ENCODE measurements at places on chromosomes 4 and X. TPM values are rescaled to one million over a fixed set of nuclear protein-coding genes. Genes with fewer than 3 reads are reported as not detected.

The TRMT10A gene
- 0.90 TPM for total RNA-seq

The PDLIM5 gene
- 21.6 TPM for total RNA-seq

The KLB gene
- 0.06 TPM for total RNA-seq

The PCSK1N gene
- 4.9 TPM for total RNA-seq

The FAM236A gene
- not detected for total RNA-seq

The AIFM1 gene
- total RNA-seq: 4.9 TPM

The CLOCK gene
- 3.7 TPM for total RNA-seq

The KIAA1210 gene
- total RNA-seq: not detected

The SLITRK4 gene
- total RNA-seq: not detected

The TEX13B gene
- not detected for total RNA-seq

The ADGRG4 gene
- not detected for total RNA-seq

The PRR32 gene
- total RNA-seq: not detected

The DMRTC1B gene
- total RNA-seq: 1.00 TPM

The RNF150 gene
- total RNA-seq: not detected

The FDCSP gene
- total RNA-seq: not detected

The TASL gene
- 0.22 TPM for total RNA-seq

The GRK4 gene
- total RNA-seq: 1.3 TPM

Data from CD8-positive, alpha-beta T cell (primary cell).